ENCODE measurements at places on chromosomes 1 and 21. TPM values are rescaled to one million over a fixed set of nuclear protein-coding genes. Genes with fewer than 3 reads are reported as not detected.

Gene OR2T11
- not detected for total RNA-seq

Gene C1orf21
- 58.4 TPM for total RNA-seq

Gene CHD5
- total RNA-seq = 0.30 TPM

Gene ELAVL4
- not detected for total RNA-seq

Gene RCSD1
- 16.3 TPM for total RNA-seq

Gene LRRC3
- 11.5 TPM for total RNA-seq

Gene NCDN
- 18.9 TPM for total RNA-seq

Gene SPATA46
- not detected for total RNA-seq

Gene FCRL6
- total RNA-seq = 3.5 TPM

Gene NUAK2
- total RNA-seq = 14.7 TPM

Gene SPAG17
- total RNA-seq = 6.8 TPM

Gene ADORA1
- 3.1 TPM for total RNA-seq

Gene CASP9
- total RNA-seq = 14.1 TPM

Gene SELENBP1
- total RNA-seq = 396 TPM

Gene PIGV
- 14.4 TPM for total RNA-seq

Gene PPIAL4G
- not detected for total RNA-seq

Gene ZNF593OS
- not detected for total RNA-seq

Gene GOLT1A
- not detected for total RNA-seq

Gene NBPF26
- total RNA-seq = 14.0 TPM

Gene MCOLN3
- total RNA-seq = 18.9 TPM

Gene SLC2A5
- 2.3 TPM for total RNA-seq

Gene TRIM67
- total RNA-seq = not detected

Gene PRKAA2
- 1.9 TPM for total RNA-seq

Gene SLC44A5
- 0.11 TPM for total RNA-seq

Gene CLIC6
- 14.8 TPM for total RNA-seq

Gene AUNIP
- 1.1 TPM for total RNA-seq

Gene TRNP1
- 22.6 TPM for total RNA-seq

Gene CD53
- 181 TPM for total RNA-seq

Gene TFF3
- 5.9 TPM for total RNA-seq

Gene COL24A1
- total RNA-seq = 1.0 TPM

Gene THEM4
- 15.6 TPM for total RNA-seq

Gene TRIM58
- 2.1 TPM for total RNA-seq

Gene HHAT
- total RNA-seq = 4.7 TPM

Gene CELA3A
- total RNA-seq = not detected

Gene KRTAP12-2
- not detected for total RNA-seq

Gene PPM1J
- 0.91 TPM for total RNA-seq

Gene DISC1
- total RNA-seq = 10.3 TPM

Gene OR10J1
- not detected for total RNA-seq

Gene LORICRIN
- total RNA-seq = not detected

Gene THEMIS2
- total RNA-seq = 59.5 TPM

Gene KAZN
- 11.5 TPM for total RNA-seq

Gene PTPN14
- total RNA-seq = 15.4 TPM

Gene CFAP141
- not detected for total RNA-seq

Gene USF1
- 82.4 TPM for total RNA-seq

Gene TCHH
- 0.29 TPM for total RNA-seq

Gene ETV3L
- not detected for total RNA-seq

Gene HSD17B7
- total RNA-seq = 23.0 TPM

Gene CFHR4
- total RNA-seq = not detected

Gene C1orf115
- 30.8 TPM for total RNA-seq

Gene VWA5B1
- not detected for total RNA-seq

Gene SMCP
- not detected for total RNA-seq

Gene ST6GALNAC3
- total RNA-seq = 12.7 TPM

Gene HSPB7
- total RNA-seq = 9.2 TPM
